ENCODE measurements at places on chromosomes 16 and 17. TPM values are rescaled to one million over a fixed set of nuclear protein-coding genes. Genes with fewer than 3 reads are reported as not detected.

Gene NPB
- 0.24 TPM for total RNA-seq

Gene TTLL6
- total RNA-seq, result not detected

Gene OTOA
- total RNA-seq, result not detected

Gene KRT32
- total RNA-seq, result not detected

Gene RRAD
- total RNA-seq, result 95.4 TPM

Gene SPPL2C
- not detected for total RNA-seq

Gene GSG1L
- not detected for total RNA-seq

DNA sequence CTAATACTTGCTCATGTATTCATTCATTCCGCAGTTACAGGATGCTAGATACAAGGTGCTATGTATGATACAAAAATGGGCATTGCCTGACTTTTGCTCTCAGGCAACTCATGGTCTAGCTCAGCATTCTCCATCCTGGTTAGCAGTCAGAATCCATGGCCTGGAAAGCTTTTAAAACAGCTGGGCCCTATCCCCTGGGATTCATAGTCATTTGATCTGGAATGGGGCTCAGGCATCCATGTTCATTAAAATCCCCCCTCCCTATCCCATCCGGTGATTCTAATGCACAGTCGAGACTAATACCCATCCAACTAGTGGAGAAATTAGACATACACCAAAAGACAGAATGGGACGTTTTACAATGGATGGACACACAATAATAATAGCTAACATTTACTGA, 104.1 kb upstream of the TMEM132E start:
- DNase-seq, result no peak

GRCh38 chr16:67677712-67678111, 11.1 kb downstream of the C16orf86 start:
- DNase-seq, result no peak

- no peak for DNase-seq
Measured at GRCh38 chr17:64736804-64737492, 74.8 kb upstream of the SMURF2 start.

DNA sequence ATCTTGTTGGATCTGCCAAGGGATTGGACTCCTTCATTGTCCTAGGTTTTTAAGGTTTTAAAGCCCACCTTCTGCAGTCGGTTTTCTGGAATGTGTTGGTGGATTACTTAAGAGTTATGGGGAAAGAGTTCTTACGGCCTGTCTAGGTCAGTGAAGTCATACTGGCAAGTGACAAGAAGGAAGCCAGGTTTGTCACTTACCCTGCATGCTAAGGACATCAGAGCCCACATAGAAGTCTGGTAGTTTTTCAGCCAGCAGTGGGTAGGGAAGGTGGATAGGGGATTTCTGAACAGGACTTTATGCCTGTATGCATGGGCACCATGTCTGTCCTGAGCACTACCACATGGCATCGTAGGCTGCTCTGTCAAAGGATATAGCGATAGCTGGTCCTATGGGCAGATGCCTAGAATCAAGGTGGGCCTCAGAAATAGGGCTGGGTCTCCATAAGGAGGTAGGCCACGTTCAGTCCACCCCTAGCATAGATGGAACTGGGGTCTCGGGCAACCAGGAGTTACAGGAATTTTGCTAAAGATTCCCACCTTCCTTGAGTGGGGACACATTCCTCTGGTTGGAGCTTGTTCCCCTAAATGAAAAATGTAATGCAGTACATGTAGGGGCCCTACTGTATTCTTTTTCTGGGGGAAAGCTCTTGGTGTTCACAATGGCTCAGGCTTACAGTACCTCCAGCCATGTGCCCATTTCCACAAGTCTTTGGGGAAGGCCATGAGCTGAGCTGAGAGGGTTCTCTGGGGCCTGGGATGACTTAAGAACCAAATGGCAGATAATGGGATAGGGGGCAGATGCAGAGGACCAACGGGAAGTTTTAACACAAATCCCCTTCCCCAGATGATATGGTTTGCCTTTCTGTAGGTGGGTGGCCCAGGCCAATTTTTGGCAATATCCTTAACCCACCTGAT, 27.5 kb downstream of the TRPV2 start:
- DNase-seq, result no peak

GRCh38 chr16:58475091-58475619, 24.8 kb upstream of the NDRG4 start:
- no peak for DNase-seq

DNA sequence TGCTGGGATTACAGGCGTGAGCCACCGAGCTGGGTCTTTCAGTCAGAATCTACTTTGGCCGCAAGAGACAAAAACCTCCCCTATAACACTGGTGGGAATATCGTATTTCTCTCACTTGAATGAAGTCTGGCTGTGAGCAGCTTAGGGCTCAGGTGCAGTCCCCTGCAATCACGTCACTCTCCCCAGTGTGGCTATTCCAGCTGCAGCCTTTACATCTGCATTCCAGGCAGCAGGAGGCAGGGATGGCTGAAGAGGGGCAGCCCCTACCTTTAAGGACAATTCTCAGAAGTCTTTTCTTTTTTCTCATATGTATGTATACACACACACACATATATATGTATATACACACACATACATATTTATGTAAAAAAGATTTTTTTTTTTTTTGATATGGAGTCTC, 3.0 kb downstream of the DEF8 start:
- DNase-seq, result no peak

GRCh38 chr17:70298929-70299531, 129.7 kb downstream of the KCNJ2 start:
- no peak for DNase-seq

GRCh38 chr16:81873843-81874752, 95.0 kb downstream of the PLCG2 start:
- DNase-seq, result peak; percentile 61
